Small intestine (tissue), 16 donors: ENCODE measurements at places on chromosomes 4 and X. TPM values are rescaled to one million over a fixed set of nuclear protein-coding genes. Genes with fewer than 3 reads are reported as not detected.
A peak's percentile ranks its signal among the peaks of the same experiment; 100 is the strongest.

The SMR3B gene
- not detected for polyA plus RNA-seq

The AP1S2 gene
- 8.6 TPM for polyA plus RNA-seq

GRCh38 chr4:95601356-95601755 is 52.6 kb upstream of the UNC5C start:
- DNase-seq = no peak

DNA sequence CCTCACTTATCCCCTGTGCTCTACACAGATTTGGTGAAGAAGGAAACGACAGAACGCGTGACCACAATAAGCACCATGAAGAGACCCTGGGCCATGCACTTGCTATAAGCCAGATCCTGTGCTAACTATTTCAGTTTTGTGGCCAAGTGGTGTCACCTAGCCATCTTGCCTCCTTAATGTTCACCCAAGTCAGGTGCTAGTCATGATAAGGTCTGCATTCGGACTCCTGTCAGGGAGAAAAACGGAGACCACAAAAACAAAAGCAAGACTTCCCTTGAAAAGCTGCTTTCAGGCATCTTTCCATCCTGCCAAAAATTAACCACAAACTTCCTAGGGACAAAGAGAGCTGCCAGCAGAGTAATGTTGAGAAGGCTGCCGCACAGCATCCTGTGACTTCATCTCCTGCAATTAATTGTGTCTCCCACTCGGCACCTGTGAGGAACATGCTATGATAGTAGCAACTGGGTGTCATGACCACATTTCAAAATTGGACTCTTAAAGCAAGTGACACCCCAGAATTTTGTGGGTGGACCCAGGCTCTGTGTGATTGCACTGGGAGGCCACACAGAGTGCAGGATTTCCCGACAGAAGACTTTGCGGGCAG is 8.8 kb upstream of the IDS start:
- DNase-seq = no peak

GRCh38 chrX:17737986-17738713 is 857 bp downstream of the SCML1 start:
- peak; percentile 27 for DNase-seq
